ENCODE measurements at places on chromosomes 7 and 10.

GRCh38 chr7:87151002-87151728 lies 1.1 kb upstream of the DMTF1 start:
- no peak for DNase-seq

- no peak for DNase-seq
These were observed 140.6 kb downstream of the TMEM168 start for GRCh38 chr7:112649560-112649959.

DNA sequence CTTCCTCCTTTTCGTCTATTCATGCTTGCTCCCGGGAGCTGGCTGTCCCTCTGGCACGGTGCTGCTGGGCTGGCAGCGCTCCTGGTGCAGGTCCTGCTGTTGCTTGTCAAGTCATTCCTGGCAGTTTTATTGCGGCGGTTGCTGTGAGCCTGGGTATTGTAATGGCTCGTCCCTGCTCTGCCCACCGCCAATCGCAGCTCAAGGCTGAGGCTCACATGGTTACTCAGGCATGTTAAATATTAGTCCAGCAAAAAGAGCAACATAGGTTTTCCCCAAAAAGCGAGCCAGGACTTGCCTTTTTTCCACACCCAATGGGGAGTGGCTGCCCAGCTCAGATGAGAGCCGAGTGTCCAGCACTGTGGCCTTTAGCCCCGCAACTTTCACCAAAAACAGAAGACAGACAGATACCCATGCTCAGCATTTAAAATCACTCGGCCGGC lies 492.9 kb upstream of the FOXK1 start:
- no peak for DNase-seq

DNA sequence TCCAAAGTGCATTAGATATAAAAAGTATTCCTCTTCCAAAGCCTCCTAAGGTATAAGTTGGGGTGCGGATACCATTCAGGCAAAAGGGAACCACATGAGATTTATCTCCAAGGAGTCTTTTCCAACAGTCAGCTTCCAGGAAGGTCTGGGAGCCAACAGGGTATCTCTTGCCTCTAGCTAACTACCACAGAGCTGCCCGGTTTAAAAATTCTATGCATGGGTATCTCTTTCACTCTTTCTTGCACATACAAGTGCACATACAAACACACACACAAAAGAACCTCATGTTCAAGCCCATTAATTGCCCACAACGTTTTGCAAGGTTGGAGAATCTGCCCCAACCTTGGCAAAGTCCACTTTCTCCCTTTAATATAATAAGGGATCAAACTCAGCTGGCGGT lies 80.7 kb downstream of the CDK6 start:
- no peak for DNase-seq

DNA sequence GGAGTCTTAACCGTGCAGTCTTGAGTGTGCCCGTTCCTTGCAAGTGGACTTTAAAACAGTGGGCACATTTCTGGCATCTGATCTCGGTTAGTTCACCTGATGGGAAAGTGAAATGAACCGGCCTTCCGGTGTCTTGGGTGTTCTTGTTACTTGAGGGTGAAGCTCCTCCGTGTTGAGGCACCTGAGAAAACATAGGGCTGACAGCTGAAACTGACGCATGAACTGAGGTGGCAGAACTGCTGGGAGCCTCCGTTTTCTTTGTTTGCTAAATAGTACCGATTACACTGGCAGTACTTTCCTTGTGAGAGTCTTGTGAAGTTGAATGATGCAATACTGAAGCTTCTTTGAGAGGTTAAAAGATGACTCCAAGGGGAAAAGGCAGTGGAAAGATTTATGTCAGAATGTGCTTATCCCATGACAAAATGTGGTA lies 62.8 kb upstream of the SAMD8 start:
- DNase-seq, result no peak

DNA sequence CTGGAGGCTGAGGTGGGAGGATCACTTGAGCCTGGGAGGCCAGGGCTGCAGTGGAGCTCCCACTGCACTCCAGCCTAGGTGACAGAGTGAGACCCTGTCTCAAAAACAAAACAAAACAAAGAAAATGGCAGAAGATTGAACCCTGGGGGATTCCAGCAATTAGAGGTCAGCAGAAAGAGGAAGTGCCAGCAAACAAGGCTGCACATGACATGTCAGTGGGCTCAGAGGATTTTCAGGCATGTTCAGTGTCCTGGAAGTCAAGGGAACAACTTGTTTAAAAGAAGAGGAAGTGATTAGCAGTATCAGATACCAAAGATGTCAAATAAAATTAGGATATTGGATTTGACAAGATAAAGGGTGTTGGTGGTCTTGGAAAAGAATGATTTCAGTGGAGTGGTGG lies 32.3 kb downstream of the RAB18 start:
- no peak for DNase-seq

GRCh38 chr10:73914036-73914435 lies 3.1 kb downstream of the PLAU start:
- no peak for DNase-seq

DNA sequence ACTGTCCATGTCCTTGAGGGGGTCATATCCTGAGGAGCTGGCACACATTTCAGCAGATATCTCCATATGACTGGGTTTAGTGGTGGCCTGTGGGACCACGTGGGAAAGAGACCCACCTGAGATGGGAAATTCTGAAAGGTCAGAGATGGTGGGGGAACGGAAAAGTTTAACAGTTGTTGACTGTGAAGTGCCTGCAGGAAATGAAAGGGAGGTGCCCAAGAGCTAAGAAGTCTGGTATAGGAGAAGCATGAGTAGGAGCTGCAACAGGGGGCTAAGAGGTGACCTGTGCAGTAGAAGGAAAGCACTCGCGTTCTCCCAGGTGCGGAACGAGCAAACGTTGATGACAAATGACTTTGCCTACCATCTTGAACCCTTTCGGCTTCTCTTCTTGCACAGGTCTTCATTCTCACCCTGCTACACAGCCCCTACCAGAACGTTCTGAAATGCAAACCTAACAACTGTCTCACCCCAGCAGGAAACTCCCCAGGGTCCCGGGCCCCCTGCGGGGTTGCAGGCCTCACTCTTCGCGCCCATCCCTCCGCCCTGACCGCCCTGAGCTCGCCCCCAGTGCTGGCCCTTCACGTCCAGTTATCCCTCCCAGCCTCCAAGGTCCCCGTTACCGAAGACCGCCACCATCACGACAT lies 9.8 kb upstream of the FXYD4 start:
- DNase-seq, result no peak

DNA sequence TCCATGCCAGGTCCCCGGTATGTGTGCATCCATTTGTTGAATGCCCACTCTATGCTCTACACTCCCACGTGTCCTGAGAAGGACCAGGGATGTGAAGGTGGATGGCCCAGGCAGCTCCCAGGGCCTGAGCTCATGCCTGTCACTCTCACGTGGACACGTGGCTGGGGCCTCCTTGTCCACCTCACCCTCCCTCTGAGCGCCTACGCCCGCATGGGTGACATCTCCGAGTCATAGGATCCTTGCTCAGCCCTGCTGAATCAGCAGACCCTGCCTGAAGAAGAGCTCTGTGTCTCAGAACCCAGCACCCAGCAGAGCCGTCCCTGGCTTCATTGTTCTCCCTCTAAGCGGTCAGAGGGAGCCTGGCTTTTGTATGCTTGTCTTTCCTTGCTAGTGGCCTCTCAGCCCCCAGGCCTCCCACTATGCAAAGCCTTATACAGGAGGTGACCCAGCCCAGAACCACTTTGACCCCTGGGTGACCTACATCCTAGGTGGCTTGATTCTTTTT lies 107.9 kb upstream of the PPIF start:
- no peak for DNase-seq
